ENCODE measurements at places on chromosomes 7 and 10. TPM values are rescaled to one million over a fixed set of nuclear protein-coding genes. Genes with fewer than 3 reads are reported as not detected.
A peak's percentile ranks its signal among the peaks of the same experiment; 100 is the strongest.

DNA sequence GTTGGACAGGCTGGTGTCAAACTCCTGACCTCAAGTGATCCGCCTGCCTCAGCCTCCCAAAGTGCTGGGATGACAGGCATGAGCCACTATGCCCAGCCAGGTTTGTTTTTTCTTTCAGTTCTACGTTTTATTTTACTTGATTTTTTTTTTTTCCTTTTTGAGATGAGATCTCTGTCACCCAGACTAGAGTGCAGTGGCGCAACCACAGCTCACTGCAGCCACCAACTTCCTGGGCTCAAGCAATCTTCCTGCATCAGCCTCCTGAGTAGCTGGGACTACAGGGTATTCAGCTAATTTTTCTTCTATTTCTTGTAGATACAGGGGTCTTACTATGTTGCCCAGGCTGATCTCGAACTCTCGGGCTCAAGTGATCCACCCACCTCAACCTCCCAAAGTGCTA lies 24.3 kb downstream of the GDI2 start:
- peaks cover 18% of the 10 kb centered on the region for H3K36me3 ChIP-seq
- H3K4me1 ChIP-seq, result peaks cover 20% of the 10 kb centered on the region
- H3K4me3 ChIP-seq, result no peak overlapping the region
- H3K27me3 ChIP-seq, result no peaks in the 10 kb centered on the region

DNA sequence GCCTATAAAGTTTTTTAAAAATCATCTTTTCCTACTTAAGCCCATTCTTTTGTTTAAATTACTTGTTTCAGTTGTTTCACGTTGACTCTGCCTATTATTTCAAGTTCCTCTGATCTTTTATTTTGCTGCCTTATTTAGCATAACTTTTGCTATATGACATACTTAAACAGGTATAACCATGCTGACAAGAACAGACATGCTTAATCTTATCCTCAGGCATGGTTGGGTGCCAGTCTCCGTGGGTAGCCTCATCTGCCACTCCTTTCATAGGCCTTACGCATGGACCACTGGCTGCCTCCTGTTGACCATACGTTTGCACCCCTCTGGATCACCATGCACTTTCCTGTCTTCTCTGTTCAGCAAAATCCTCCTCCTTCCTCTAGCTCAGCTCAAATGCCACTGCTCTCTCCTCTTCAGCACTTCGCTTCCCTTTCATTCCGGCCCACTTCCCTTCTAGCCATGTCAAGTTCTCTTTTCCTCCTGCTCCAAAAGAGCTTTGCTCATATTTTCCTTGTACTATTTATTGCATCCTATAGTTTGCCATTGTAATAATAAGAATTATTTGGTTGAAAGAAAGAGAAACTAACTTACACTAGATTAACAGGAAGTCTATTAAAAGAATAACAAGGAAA lies 10.0 kb upstream of the TSPAN33 start:
- H3K27ac ChIP-seq, result peak overlapping the region; percentile 77
- no peak overlapping the region for H3K4me3 ChIP-seq
- peaks cover 25% of the 10 kb centered on the region for H3K4me1 ChIP-seq
- no peaks in the 10 kb centered on the region for H3K27me3 ChIP-seq

SORCS3 gene
- not detected for total RNA-seq

EMX2 gene
- total RNA-seq, result not detected

DNAJC2 gene
- total RNA-seq, result 37.5 TPM
